Activated T-cell treated with anti-CD3 and anti-CD28 coated beads, Interleukin-2, amount 50 U/mL, for 24 hours (primary cell): ENCODE measurements at places on chromosomes 4 and X.
A peak's percentile ranks its signal among the peaks of the same experiment; 100 is the strongest.

GRCh38 chrX:30224536-30224935 lies 5.9 kb upstream of the MAGEB3 start:
- DNase-seq = no peak

GRCh38 chr4:57098941-57099340 lies 11.2 kb downstream of the IGFBP7 start:
- no peak for DNase-seq

DNA sequence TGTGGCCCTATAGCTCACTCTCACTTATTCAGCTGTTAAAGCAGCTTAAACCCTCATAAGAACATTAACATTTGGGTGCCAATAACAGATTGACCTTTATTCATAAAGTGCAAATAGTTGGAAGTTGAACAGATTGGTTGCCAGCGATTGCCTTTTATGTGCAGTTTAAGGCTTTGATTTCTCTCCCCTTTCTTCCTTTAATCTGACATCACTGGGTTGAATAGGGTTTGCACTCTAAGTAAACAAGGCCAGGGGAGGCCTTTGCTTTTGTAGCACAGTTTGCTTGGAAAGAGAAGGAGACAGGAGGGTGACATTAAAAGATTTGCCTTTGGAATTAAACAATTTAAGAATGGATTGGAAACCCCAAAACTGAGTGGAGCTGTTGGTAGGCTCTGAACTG lies 114.3 kb downstream of the NKX6-1 start:
- no peak for DNase-seq

GRCh38 chrX:38166478-38167083 lies 54.1 kb downstream of the SRPX start:
- no peak for DNase-seq

- DNase-seq = no peak
Measured at GRCh38 chr4:25246680-25247611, 13.1 kb downstream of the PI4K2B start.

DNA sequence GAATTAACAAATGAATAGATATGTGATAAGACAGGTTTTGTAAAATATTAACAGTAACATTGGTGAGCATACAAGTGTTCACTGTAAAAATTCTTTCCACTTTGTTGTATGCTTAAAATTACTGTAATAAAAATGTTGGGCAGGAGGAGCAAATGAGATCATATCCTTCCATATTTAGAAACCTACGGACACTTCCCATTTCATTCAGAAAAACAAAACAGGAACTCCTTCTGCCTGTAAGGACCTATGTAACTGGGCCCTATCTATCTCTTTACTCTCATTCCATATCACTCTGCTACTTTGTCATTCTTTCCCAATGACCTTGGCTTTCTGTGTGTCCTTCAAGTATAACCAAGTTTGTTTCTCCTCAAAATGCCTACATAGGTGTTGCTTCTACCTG lies 53.7 kb upstream of the SLC39A8 start:
- DNase-seq = no peak

DNA sequence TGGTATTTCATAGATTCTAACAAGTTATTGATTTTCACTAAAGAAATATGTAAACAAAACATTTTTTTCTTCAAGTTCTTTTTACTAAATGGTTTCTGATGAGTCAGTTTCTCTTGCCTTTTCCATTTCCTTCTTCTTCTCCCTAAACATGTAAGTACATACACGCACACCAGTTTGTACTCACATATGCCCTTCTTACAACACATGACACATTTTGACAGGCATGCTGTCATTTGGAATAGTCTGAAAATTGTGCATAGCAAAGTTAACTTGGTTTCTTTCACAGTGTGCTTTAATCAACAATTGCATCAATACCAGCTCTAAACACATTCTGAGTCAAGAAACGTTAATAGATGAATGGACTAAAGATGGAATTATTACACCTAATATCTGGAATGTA lies 35.1 kb downstream of the PRSS12 start:
- DNase-seq = no peak

DNA sequence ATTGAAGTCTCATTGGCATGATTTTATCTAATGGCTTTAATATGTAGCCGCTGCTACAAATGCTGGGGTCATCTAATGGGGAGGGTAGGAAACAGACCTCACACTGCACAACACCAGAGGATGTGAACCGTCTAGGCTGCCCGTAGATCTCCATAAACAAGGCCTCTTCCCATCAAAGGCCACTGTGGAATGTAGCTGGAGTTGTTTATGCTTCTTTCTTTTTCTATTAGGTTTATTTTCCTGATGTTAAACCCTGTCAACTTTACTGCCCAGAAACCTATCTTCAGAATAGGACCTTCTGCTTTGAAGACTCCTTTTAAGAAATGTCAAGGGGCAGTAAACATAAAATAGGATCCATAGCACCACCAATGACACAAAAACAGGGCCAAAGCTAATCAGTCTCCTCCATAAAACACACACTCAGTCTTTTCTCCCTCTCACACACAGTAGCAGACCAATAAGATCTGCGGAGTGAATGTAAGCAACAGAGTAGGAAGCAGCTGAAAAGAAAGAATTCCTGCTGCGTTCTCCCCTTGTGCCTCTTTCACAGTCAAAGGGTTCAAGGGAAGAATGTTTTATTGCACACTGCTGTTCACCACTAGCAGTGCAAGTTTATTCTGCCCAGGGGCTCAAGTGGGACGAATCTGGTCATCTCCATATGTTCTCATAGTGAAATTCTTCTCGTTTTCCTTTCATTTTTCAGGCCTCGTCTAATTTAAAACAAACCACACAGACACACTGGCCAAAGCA lies 72.2 kb downstream of the MAML3 start:
- DNase-seq = no peak

GRCh38 chr4:47031011-47031678 lies at the start of gene GABRB1:
Gene GABRB1 (plus strand): TSS chr4:47031567.
- peak; percentile 47 for DNase-seq

- no peak for DNase-seq
Measured at GRCh38 chr4:131054489-131055019, 1958.6 kb downstream of the C4orf33 start.

DNA sequence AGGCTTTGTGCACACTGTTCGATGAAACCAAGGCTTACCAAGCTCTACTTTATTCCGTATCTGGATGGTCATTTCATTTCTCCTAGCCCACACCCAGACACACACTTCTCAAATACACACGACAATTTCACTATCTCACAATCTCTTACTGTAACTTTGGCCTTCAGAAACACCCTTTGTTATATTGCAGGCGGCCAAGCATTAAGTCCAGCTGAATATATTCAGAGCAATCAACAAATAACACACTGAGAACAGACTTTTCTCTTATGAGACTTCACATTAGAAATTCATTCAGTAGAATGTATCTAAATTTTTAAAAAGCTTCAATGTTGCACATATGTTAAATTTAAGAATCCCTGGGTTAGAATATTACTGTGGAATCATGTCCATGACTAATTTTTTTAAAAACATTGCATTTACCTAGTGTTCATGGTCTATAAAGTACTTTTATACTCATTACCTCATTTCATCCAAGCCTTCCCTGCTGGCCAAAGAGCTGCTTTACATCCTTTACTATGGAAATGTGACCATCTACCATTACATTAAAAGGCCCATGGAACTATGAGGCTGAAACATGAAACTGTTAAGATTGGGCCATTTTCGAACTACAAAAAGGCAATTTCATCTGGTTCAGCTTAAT lies 10.5 kb upstream of the MAGEB17 start:
- no peak for DNase-seq

DNA sequence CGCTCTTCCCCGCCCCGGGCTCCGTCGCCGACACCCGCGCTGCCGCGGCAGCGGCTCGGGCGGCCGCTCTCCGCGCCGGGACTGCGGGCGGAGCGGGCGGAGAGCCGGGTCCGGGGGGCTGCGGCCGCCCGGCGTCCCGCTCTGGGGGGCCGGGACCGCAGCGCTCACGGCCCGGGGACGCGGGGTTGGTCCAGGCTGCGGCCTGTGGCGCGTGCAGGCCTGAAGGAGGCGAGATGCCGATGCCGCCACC lies 492 bp downstream of the GALNT7 start:
- no peak for DNase-seq

- DNase-seq = no peak
Measured at GRCh38 chr4:168353746-168354145, 35.2 kb upstream of the DDX60 start.

DNA sequence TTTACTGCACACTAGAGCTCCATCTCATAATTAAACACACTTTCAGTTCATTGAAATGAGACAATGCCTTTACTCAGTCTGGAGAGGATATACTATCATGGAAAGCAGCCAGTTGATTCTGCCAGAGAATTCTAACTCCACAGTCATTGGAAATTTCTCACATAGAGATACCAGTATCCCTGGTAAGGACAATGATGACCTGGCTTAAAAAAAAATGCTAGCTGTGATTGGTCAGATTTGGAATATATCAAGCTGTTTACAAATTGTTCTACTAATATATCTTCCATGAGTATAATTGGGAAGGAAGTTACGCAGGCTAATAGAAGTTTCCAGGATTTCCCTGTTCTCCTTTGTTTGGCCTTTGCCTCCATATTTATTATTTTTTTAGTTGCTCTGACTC lies 34.5 kb upstream of the TLL1 start:
- no peak for DNase-seq

- no peak for DNase-seq
Measured at GRCh38 chrX:69125094-69125493, 40.2 kb downstream of the PJA1 start.

GRCh38 chr4:172806841-172807240 lies 361.8 kb upstream of the GALNT7 start:
- no peak for DNase-seq

DNA sequence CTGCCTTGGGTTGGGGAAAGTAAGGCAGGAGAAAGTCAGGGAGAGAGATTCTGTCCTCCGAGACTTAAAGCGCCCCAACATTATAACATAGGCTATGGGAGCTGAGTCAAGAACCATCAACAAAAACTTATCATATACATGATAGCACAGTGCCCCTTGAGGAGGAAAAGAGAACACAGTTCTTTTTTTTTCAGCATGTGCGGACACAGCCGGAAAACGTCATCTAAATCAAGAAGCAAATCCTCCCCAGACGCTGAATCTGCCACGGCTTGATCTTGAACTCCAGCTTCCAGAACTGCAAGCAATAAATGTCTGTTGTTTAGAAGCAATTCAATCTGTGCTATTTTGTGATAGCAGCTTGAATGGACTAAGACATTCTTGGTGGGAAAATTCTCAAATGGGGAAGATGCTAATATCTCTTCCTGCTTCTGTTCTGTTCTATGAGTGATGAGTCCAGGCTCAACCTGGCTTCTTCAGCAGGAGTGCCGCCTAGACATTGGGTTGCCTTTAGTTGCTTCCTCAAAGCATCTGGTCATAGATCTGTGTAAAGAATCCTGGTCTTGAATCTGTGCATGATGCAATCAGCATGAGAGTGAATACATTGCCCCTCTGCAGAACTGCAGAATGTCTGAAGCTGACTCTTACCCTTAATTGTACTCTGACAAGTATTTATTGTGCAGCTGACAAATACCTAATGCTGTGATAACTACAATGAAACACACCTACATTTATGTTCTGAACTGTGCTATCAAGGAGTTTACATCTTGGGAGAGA lies 549.8 kb upstream of the PRKX start:
- DNase-seq = no peak

DNA sequence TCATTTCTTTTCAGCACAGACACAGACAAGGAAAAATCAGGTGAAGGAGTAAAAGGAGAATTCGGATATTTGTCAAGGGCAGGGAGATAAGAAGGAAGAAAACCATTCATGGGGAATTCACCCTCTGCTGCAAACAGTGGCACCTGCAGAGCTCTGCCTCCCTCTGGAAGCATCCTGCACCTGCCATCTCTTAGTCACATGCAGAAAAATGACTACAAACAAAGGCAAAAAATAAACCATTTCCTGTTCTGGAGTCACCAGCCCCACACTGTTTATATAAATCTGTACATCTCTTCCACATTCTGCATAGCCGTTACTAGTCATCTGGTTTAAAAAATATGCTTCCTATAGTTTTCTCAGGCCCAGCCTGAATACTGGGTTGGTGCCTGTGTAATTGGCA lies 205.3 kb downstream of the ARAP2 start:
- no peak for DNase-seq

GRCh38 chrX:34546366-34546765 lies 110.7 kb downstream of the TMEM47 start:
- no peak for DNase-seq

GRCh38 chrX:9582956-9583355 lies 118.1 kb downstream of the TBL1X start:
- no peak for DNase-seq

DNA sequence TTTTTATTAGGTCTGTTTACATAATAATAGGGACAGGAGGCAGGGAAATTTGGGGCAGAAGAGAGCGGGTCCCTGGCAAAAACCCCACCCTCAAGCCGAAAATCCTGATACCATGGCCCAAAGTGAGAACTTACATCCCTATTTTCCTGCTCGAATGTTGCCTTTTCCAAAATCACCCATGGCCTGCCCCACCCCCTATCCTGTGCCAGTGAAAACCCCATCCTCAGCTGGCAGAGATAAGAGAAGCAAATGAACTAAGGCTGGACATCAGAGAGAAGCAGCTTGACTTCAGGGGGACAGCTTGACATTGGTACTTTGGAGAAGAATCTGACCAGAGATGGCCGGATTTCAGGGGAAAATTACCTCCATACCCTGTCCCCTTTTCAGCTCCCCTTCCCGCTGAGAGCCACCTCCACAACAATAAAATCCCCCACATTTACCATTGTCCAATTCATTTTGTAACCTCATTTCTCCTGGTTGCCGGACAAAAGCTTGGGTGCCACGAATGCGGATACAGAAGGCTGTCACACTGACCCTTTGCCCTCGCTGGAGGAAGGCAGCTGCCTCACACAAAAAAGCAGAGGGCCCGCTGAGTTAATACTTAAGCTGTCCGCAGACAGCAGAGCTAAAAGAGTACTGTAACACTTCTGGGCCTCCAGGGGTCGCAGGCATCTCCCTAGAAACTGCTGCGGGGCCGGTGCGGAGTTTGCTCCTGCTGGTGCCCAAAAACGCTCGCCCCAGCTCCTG lies 196.2 kb downstream of the SNCA start:
- no peak for DNase-seq

DNA sequence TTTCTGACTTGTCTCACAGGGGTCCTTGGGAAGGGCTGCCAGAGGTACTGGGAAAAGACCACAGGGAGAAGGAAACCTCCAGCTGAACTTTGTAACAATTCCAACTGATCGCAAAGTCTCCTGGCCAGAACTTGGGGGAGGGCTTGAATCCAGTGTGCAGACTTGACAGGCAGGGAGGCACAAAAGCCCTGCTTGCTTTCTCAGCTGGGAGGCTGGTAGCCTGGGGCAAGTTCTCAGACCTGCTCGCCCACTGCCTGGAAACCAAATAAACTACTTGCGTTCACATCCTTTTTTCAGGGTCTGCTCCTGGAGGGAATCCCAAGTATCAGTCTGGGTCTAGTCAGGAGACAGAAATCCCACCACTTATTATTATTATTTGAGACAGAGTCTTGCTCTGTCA lies 48.0 kb upstream of the CASK start:
- no peak for DNase-seq

DNA sequence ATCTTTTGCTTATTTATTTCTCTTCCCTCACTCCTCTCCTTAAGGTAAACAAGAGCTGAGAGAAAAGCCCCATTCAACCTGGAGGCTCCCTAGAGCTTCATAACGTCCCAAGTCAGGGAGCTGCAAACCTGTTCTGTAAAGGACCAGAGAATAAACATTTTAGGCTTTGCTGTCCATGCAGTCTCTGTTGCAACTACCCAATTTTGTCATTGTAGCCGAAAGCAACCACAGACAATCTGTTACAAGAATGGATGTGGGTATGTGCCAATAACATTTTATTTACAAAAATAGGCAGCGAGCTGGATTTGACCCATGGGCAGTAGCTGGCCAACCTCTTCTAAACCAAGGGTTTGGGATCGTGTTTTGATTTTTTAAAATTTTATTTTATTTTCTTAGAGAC lies 71.3 kb upstream of the TBL1X start:
- DNase-seq = no peak

- no peak for DNase-seq
Measured at GRCh38 chrX:47172549-47172948, 21.1 kb upstream of the UBA1 start.
